ENCODE measurements at places on chromosomes 4 and X.

- DNase-seq: no peak
Measured at GRCh38 chrX:155218777-155219176, 2.5 kb downstream of the VBP1 start.

DNA sequence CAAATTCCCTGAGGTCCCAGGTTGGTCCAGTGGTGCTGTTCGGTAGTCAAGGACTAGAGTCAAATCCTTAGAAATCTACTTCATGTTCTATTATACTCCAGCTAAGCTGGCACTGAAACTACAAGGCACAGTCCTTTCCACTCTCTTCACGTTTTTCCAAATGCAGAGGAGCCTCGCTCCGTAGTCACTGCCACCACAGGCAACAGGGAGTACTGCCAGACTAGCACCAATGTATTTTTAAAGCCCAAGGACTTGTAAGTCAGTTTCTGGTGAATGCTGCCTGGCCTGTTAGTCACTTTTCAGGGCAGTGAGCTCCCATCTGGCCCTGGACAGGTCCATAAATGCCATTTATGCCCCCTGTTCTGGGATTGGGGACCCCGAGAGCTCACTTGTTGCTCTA lies 323.5 kb downstream of the FAM47A start:
- no peak for DNase-seq

DNA sequence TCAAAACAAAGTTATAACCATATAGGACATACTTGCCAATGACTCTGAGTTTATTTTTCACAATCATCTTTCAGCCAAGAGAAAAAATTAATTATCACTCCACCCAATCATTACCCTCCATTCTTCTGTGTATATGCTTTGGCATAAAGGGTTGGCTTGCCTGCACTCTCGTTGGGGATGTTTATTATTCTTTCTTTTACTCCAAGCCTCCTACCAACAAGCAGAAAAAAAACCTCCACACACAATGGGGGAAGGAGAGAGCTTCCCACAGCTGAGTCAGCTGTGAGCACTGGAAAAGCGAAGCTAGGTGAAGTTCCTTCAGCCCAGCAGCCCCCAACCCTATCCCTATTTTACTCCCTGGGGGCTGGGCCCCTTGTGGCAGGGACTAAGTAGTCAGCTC lies 1.5 kb downstream of the OPHN1 start:
- DNase-seq: no peak

- DNase-seq: no peak
Measured at GRCh38 chr4:14582677-14583076, 419.6 kb upstream of the CPEB2 start.

- DNase-seq: no peak
Measured at GRCh38 chr4:118221227-118221800, 131.5 kb downstream of the PRSS12 start.

DNA sequence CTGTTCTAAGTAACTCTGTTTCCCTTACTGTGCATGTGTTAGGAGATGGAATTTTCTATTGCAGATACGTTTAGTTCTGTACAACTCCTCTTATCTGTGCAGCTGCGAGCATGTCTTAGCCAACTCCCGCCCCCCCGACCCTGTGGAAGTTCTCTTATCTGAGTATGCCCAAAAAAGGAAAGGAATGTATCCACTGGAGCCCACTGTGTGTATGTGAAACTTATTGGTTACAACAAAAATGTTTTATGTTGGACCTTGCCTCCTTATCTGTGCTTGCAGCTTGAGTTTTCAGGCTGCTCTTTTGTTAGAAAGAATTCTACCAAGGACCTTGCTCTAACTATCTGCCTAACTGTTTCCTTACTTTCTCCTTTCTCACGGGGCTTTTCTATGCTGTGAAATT lies 24.2 kb upstream of the DCAF8L2 start:
- no peak for DNase-seq

- no peak for DNase-seq
Measured at GRCh38 chr4:76772498-76773106, 125.3 kb downstream of the SOWAHB start.

GRCh38 chr4:121842862-121843261 lies 19.2 kb upstream of the CCNA2 start:
- no peak for DNase-seq

DNA sequence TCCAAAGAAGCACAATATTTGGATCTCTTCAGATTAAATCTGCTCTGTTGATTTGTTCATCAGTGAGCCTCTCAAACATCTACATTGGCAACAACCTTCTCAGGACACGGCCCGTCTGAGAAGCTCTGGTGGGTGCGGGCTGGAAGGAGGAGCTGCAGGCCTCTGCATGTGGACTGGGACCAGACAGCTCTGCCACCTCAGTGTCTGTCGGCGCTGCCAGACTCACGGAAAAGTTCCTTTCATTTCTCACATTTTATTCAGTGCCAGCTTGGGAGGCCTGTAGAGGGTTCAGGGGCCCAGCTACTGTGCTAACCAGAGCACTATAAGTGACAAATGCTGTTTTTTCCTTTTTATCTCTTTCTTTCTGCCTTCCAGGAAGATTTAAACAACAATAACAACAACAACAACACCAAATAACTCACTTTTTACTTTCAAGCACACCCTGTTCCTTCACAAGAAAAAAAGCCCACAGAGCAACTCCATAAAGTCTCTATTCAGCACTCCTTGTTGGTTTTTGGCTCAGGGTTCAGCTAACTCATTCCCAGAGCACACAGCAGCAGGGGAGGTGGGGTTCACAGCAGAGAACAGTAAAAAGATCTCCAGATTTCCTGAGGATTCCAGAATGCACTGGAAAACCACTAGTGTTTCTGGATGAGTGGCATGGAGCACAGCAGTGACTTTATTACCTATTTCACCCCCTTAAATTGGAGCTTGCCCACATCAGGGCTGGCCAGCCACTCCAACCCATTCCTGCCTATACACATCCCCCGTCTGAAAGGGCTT lies 23.2 kb upstream of the HOPX start:
- no peak for DNase-seq

DNA sequence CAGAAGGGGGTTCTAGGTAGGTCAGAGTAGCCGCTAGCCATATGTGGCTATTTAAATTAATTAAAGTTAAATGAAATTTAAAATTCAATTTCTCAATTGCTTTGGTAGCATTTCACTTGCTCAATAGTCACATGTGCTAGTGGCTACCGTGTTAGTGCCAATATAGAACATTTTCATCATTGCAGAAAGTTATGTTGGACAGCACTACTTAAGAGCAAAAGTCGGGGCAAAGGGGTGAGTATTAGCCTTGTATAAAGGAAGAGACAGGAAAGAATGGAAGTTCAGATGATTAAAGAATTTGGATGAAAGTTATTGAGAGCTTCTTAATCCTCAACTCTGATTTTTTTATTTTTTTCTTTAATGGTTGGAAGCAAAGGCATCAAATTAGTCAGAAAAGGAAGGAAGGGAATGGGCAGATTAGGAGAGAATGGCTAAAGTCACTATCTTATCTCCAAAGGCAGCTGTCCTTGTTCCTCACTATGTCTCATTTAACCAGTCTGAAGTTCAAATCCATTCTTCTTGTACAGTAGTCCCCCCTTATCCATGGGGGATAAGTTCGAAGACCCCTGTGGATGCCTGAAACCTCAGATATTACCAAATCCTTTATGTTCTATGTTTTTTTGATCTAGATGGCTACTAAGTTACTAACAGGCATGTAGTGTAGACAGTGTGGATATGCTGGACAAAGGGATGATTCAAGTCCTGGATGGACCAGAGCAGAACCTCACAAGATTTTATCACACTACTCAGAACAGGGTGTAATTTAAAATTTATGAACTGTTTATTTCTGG lies 22.9 kb downstream of the OCIAD1 start:
- DNase-seq: no peak

GRCh38 chr4:4327652-4328121 lies 37.6 kb downstream of the ZBTB49 start:
- no peak for DNase-seq

- no peak for DNase-seq
Measured at GRCh38 chr4:2289955-2290333, 28.0 kb upstream of the MXD4 start.

- DNase-seq: no peak
Measured at GRCh38 chrX:123277821-123278220, 93.7 kb downstream of the GRIA3 start.

DNA sequence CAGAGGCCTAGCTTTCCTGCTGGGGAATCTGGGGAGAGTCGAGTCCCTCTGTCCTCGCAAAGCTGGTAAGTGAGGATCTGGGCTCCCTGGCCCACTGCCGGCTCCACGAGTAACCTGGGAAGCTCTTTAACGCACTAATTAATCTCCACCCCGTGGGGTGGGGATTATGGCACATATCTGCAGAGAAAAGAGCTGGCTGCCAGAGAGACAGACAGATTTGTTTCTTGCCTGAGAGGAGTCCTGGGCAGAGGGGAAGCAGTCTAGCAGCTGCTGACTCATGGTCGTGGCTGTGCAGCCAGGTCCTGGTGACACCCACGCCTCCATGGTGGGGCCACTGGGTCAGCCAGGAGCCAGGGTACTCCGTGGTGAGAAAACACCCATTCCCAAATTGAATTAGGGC lies 14.0 kb downstream of the SORCS2 start:
- no peak for DNase-seq

GRCh38 chr4:10371869-10372471 lies 85.3 kb downstream of the ZNF518B start:
- DNase-seq: no peak

- DNase-seq: no peak
Measured at GRCh38 chrX:16187024-16187760, 19.9 kb downstream of the MAGEB17 start.

DNA sequence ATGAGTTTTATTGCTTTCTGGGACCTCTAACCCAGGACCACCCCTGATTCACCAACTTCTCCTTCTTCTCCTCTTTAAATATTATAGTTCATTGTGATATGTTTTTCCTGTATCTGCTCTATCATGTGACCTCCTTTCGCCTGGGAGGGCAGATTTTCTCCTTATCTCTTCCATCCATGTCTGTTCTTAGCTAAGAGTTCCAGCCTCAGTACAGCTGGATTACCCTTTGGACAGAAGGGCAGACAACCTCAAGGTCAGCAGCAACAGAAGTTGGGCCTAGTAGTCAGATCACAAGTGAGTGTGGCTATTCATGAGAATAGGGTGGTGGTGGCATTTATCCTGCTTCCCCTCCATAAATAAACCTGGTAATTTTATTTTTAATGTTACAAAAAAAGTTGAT lies 5.7 kb upstream of the XK start:
- DNase-seq: no peak

DNA sequence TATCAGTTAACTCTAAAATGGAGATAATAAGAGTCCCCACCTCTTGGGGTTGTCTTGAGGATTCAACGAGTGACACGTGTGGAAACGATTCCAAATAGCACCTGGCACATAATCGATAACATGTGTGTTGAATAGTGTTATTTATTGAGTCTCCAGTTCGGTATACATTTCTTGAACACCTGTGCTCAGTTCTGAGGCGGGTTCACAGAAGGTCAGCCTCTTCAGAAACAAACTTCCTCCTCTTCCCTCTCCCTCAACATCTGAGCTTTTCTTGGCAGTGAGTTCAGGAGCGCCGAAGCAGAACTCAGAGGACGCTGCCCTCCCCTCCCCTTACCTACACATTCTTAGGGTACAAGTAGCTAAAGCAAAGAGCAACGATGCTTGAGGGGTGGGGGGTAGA lies 934 bp downstream of the PDHA1 start:
- DNase-seq: no peak

- DNase-seq: no peak
Measured at GRCh38 chr4:61003301-61003700, 196.8 kb upstream of the ADGRL3 start.

DNA sequence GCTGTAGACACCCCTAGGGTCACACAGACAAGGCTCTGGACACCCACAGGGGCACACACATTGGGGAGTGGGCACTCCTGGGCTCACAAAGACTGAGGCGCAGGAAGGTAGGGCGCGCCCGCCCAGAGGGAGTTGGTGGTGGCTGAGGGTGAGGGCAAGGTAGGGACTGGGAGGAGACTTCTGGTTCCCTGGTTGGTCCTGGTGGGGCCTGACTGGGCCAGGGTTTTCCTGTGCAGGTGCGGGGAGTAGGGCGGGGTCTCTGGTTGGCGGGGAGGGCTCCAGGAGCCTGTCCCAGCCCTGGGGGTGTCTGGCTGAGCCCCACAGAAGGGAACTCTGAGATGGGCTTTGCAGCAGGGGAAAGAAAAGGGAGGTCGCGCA lies 6.7 kb upstream of the WAS start:
- DNase-seq: no peak

DNA sequence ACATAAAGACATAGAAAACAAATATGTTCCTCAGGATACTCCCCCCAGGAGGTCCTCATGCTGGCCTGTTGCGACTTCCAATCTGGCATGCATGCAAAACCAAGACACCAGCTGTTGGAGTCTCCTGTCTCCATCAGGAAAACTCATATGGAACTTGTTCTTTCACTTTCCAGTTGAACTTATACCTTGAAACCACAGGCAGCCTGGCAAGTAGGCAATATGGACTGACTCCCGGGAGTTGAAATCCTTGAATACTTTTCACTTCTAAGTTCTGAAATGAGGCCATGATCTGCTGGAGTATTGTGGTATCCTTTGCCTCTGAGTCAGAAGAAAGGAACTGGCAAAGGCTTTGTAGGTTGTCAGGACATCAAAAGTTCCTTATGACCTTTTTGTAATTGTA lies 444.2 kb downstream of the IDS start:
- no peak for DNase-seq

DNA sequence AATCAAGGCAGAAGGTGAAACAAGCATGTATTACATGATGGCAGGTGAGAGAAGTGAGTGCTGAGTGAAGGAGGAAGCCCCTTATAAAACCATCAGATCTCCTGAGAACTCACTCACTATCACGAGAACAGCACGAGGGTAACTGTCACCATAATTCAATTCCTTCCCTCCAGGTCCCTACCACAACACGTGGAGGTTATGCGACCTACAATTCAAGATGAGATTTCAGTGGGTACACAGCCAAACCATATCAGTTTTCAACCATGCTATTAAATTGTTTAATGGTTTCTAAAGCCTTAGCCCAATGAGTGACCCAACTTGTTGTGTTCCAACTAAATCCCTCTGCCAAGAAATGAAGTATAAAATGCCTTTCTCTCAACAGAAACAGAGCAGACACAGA lies 519.8 kb downstream of the GBA3 start:
- no peak for DNase-seq

DNA sequence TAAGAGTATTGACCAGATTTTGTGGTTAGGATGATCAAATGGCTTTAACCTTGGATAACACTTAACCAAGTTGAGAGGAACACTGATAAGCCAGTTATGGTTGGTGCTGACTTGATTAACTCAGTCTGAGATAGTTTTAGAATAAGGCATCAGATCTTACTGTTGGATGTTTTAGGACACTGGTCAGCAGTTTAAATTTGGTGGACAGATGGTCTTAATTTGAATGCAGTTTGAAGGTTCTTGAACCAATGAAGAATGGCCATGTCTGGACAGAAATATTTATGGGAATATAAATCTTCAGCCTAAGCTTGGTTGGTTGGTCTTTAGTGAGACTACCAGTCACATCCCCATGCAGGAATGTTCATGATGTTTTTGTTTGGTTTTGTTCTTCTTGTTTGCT lies 2.6 kb upstream of the GIMD1 start:
- DNase-seq: no peak

GRCh38 chrX:153845842-153846241 lies 15.5 kb upstream of the PDZD4 start:
- DNase-seq: no peak

DNA sequence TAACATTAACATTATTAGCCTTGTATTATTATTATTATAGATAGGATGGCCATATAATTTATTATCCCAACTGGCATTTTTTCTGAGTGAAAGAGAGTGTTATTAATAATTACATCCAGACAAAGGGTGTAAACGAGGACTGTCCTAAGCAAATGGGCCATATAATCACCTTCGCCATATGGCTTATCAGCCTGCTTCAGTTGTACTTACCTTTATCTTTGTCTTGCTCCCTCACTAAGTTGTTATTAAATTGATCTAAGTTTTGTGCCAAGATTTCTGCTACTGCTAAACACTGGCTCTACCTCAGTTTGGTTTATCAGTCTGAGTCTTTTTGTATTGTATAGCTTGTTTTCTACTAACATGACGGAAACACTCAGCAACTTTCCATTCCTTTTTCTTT lies 76.9 kb downstream of the STIM2 start:
- DNase-seq: no peak
